ENCODE measurements at places on chromosomes 5 and 9.

DNA sequence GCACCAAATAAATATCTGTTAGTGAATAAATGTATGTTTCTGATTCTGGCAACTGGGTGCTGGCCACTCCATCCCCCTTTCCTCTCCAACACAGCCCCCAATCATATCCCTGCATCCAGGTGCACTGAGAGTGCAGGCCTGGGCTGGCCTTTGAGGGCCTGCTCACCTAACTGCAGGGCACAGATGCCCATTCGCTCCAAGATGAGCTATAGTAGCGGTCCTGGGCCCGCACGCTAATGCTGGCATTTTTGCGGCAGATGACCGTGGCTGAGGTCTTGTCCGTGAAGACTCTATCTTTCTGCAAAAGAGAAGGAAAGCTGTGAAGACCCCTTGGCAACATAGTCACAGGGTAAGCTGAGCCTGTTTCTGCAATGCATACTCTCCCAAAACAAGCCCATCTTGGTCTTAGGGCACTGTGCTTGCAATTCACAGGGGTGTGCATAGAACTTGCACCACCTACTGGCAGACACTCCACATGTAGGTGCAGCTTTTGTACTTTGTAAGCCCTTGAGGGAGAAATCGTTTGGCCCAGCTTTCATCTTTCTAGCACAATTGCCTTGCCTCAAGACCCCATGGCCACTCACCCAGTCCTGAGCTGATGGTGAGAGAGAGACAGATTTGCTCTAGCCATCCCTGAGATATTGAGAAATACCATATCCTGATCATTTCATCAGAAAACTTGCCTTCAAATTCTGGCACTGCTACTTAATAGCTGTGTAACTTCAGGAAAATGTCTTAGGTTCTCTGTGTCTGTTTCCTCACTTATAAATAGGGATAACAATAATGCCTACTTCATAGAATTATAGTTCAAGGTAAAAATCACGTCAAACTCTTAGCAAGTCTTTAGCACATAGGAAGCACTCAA, 13.5 kb downstream of the IL12B start:
- DNase-seq: peak; percentile 40

- no peak for DNase-seq
These were observed 352.3 kb downstream of the SLCO4C1 start for GRCh38 chr5:101943784-101944183.

- no peak for DNase-seq
These were observed 19.6 kb downstream of the SPARC start for GRCh38 chr5:151667083-151667482.

- peak; percentile 64 for DNase-seq
These were observed 8.0 kb downstream of the RNF44 start for GRCh38 chr5:176529116-176529740.

- no peak for DNase-seq
These were observed 25.1 kb upstream of the CD180 start for GRCh38 chr5:67221487-67222242.

GRCh38 chr9:92685022-92685421, 15.1 kb upstream of the IPPK start:
- DNase-seq: no peak

DNA sequence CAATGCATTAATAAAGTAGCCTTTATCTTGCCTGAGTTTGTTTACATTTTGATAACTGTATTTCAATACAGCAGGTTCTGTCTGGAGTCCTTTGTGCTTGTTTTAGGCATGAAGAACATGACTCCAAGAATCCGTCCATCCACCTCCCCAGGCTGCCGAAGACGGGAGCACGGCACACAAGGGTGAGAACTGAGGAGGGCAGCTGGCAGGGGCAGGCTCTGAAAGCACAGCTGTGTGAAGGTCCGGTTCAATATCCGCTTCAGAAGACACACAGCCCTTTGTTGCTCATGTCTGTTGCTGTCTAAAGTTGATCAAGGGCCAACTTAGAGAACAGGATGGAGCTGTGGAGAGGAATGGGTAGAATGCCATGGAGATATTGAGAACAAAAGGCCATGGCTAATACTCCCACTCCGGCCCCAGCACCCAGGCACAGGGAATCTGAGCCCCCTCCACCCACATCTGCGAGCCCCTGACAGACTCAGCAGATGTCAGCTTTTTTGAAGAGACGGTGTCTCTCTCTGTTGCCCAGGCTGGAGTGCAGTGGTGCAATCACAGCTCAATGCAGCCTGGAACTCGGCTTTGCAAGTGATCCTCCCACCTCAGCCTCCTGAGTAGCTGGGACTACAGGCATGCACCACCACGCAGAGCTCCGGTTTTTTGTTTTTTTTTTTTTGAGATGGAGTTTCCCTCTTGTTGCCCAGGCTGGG, 58.5 kb upstream of the GNE start:
- no peak for DNase-seq

DNA sequence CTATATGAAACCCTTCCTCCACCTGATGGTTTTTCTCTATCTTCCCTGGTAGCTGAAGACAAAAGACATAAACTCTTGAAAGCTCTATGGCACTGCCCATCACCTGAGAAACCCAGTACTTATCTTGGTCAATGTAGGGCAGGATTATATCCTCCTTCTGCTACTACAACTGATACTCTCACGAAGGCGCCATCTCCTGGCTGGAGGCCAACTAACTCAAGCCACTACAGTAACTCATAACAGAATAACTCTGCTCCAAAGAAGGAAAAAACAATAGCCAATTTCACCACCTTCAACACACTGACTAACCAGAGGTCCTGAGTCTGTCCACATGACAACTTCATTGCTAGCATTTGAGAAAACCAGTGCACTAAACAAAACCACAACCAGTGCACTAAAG, 409.2 kb downstream of the CETN3 start:
- no peak for DNase-seq

DNA sequence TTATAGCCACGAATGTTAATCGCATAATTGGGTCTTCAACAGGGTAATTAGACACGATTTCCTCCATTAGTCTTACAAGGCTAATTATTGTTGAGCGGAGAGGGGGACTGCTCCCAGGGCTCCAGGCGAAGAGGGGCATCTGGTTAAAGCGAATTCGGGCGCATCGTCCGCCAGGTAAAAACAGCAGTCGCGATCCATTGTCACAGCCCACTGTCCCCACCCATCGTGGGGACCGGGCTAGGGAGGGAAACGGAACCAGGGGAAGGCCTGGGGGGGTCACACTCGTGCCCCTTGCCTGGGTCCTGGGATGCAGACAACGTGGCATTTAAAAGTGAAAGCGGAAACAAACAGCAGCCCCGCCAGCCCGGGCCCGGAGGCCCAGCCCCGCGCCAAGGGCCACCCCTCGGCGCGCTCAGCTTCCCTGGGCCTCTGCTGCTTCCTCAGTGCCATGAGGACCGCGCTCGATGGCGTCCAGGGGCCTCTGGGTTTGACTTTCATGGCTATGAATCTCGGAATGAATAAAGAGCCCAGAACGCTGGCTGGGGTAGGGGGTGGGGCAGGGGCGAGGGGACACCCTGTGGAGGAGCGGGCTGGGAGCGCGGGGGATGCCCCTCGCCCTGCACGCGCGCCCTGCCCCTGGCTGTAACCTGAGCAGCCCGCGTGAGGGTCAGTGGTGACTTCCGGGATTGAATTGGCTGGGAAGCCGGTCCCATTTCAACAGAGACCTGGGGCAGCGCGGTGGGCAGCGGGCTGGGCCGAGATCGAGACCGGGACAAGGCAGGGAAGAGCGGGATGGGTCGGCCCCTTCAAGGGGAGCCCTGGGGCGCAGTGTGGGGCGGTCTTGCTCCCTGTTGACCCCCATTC, 99.9 kb downstream of the GTF3C4 start:
- DNase-seq: peak; percentile 94

GRCh38 chr5:132364319-132364718, 5.2 kb upstream of the SLC22A5 start:
- no peak for DNase-seq

GRCh38 chr5:167694325-167695147, 596.9 kb upstream of the WWC1 start:
- no peak for DNase-seq

- no peak for DNase-seq
These were observed 2.1 kb upstream of the SH3GLB2 start for GRCh38 chr9:129030191-129030590.

GRCh38 chr9:127918183-127919107, 1.6 kb upstream of the ST6GALNAC4 start:
- DNase-seq: peak; percentile 80

DNA sequence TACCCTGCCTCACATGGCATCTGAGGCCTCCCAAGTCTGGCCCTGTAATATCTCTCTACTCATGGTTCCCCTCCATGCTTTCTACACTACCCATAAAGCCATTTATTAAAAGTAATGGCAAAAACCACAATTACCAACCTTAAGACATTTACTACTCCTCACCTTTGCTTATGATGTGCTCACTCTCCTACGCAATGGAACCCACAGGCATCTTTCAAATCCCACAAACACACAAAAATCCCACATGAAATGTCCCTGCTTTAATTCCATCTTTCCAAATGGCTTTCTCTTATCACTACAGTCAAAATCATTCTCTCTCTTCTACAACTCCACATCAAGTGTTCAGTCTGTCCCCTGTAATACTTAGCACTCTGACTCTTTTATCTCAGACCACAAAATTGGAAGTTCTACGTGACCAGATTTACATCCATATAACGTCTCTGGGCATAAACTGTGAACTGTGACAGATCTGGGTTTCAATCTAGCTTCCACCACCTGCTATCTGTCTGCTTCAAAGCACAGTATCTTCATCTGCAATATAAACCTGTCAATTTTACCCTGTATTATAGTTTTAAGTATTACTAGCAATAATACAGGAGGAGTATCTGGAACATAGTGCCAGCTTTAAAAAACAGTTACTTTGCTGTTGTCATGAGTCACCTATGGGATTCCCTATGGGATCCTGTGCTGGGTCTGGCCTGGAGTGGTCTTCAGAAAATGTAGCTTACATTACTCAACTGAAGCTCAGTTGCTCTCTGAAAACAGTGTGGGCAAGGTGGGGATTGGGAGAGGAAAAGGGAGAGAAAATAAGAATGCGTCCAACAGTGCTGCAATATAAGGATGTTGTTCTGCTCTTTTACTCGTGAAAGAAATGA, 137.1 kb upstream of the TRIM32 start:
- DNase-seq: no peak

GRCh38 chr5:41336471-41336870, 123.1 kb upstream of the C6 start:
- no peak for DNase-seq

Data from H7 (cell line).